ENCODE measurements at places on chromosomes 5 and 9.

DNA sequence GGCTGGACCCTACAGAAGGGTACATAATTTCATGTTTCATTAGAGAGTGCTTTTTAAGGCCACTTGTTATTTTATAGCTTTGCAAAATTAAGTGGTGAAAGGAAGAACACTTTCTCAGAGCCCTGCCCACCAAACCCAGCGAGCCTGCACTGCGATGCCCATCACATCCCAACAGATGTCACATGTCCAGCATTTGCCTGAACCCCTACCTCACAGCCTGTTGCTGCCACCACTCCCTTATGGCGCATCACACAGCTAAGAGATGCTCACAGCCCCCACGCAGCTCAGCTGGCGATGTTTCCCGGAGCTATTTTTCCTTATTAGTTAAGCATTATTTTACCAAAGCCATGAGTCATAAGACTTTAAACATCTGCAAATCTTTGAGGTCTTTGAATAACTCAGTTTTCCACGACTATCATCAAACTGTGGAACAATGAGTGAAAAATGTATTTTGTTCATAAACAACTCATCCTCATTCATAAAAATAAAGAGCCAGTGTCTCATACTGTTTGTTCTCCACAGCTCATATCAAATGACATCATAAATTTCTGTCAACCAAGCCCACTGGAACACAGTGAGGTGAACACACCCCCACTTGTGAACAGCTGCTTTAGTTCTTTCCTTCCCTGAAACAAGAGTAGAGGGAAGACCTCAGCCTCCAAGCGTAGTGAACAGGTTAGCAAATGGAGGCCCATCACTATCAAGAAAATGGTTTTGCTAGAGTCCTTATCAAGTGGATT, 104.9 kb downstream of the SYK start:
- DNase-seq: no peak

- no peak for DNase-seq
Observed at GRCh38 chr5:3598207-3598606, 2.6 kb downstream of the IRX1 start.

DNA sequence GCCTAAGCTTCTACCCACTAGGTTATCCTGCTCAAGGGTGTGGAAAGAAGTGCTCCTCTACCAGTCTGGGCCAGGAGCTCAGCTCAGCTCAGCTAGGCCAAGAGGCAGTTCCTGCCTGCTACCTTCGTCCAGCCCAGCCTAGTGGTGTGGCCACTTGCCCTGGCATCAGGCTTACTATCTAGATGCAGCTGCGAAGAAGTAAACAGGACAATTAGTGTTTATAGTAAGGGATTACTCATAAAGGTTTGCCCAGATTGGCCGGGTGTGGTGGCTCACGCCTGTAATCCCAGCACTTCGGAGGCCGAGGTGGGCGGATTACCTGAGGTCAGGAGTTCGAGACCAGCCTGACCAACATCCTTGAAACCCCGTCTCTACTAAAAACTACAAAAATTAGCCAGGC, 12.8 kb upstream of the SPATA24 start:
- DNase-seq: no peak

- DNase-seq: no peak
Observed at GRCh38 chr5:77995793-77996409, 219.8 kb upstream of the TBCA start.

DNA sequence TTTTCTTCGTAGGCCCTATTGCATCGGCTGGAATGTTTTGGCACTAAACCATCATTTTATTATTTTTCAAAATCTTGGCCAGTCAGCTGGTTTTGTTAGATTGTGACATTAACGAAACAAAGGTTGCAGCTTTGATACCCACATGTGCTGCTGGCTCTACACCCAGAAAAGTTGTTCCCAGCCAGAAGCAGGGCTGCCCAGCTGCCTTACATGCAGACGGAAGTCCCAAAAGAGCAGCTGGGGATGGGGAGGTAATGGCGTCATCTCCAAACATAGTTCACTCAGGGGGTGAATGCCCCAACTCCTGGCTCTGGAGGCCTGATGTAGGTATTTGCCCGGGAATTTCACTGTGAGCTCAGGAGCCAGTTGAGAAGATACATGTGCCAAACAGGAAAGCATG, 23.3 kb downstream of the TMEM171 start:
- DNase-seq: no peak

GRCh38 chr9:7196467-7196866, 438.7 kb downstream of the KDM4C start:
- no peak for DNase-seq

- DNase-seq: no peak
Observed at GRCh38 chr5:82730913-82731312, 346.3 kb downstream of the TMEM167A start.

- DNase-seq: no peak
Observed at GRCh38 chr5:16493261-16493660, 27.7 kb upstream of the ZNF622 start.

DNA sequence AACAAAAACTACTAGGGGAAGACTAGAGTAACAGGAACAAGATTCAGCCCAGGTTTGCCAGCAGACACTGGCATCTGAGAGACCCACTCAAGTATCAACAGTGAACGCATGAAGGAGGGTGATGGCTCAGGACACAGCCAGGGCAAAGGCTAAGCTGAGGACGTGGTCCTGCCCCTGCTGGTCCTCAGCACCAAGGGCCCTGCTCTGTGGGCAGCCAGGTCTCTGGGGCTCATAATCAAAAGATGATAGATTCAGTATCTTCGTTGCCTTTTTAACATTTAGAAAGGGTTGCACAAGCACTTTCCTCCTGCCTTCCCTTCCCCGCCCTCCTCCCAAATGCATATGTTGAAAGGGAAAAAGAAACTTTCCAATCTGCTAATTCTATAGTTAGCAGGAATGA, 31.5 kb downstream of the MACROH2A1 start:
- DNase-seq: no peak

DNA sequence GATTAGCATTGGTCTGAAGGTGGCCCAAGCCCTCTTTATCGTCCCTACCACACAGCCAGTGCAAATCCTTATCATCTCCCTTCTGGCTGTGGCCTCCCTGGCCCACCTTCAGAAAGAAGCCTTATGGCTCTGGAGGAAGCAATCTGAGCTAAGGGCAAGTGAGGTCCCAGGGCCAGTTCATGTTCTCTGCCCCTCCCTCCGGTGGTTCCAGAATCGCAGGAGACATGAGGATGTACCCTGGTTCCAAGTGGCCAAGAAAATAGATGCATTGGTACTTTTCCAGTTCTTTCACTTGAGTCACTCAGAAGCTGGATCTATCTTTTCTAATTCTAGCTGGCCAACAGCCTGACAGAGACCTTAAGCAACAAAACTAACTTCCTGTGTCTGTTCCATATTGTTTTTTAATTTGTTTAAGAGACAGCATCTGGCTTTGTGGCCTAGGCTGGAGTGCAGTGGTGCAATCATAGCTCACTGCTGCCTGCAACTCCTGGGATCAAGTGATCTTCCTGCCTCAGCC, 60.7 kb downstream of the LHFPL2 start:
- no peak for DNase-seq

DNA sequence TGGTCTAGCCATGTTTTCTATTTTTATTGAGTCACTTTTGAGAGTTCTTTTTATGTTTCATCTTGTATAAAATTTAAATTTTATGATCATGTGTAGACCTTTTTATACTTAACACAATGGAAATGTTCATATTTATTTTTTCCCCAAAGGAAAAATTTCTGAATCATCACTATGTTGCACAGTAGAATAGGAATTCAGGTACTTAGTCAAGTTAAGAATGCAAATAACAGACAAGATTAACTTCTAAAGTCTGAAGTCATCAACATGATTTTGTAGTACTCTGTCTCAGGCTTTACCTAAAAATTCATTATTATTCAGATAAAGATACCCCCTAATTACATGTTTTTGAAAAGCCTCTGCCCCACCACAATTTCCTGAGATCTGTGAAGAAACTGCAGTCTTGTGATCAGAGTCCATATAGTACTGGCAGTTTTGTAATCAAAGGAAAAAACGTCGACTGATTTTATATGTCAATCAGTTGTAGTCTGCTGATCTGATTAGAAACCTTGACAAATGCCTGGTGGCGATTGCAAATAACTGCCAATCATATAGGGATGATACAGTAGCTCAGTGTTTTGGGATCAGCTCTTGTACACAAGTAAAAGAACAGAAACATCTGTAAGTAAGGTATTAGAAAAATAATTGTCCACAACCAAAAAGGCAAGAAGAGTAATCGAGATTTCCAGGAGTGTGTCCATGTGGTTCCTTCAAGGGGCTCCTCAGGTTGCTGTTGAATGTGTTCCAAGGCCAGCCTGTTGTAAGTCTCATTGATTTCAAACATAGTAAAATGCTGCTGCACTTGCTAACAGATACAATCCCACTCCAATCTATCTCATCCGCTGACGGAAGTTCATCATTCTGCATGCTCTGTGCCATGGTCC, 352.4 kb downstream of the ARRDC3 start:
- no peak for DNase-seq

- no peak for DNase-seq
Observed at GRCh38 chr5:160545832-160546231, 124.2 kb downstream of the PTTG1 start.

- peak; percentile 2 for DNase-seq
Observed at GRCh38 chr9:84419031-84419602, 78.6 kb upstream of the SLC28A3 start.

GRCh38 chr5:172792701-172793570, 21.9 kb upstream of the DUSP1 start:
- no peak for DNase-seq

- DNase-seq: peak; percentile 51
Observed at GRCh38 chr5:169106911-169107706, 193.8 kb downstream of the SLIT3 start.
